ENCODE measurements at places on chromosomes 11 and 22. TPM values are rescaled to one million over a fixed set of nuclear protein-coding genes. Genes with fewer than 3 reads are reported as not detected.

The OR52E8 gene
- not detected for total RNA-seq

The ADM2 gene
- 1.5 TPM for total RNA-seq

The AMOTL1 gene
- total RNA-seq: 78.5 TPM

The GLYATL2 gene
- not detected for total RNA-seq

The SERHL2 gene
- total RNA-seq: 2.6 TPM

The OR5B21 gene
- total RNA-seq: not detected

The KCNE3 gene
- 5.0 TPM for total RNA-seq

The OR5T2 gene
- not detected for total RNA-seq

The CDKN1C gene
- total RNA-seq: 132 TPM

The COPB1 gene
- 108 TPM for total RNA-seq

The CTSF gene
- not detected for total RNA-seq

The BTG4 gene
- total RNA-seq: not detected

The TMPRSS5 gene
- total RNA-seq: 2.3 TPM

The NUDT8 gene
- total RNA-seq: 6.2 TPM

The HOATZ gene
- total RNA-seq: not detected

The ZP1 gene
- total RNA-seq: 0.31 TPM

The OR52I2 gene
- not detected for total RNA-seq

The MUC5AC gene
- total RNA-seq: not detected

The CCDC86 gene
- 23.2 TPM for total RNA-seq

The SNX32 gene
- total RNA-seq: 6.8 TPM

The SLC22A12 gene
- not detected for total RNA-seq

The IFT27 gene
- 59.6 TPM for total RNA-seq

Measured in mesothelial cell of epicardium (in vitro differentiated cells).